ENCODE measurements at places on chromosomes 3 and 15.

- DNase-seq = no peak
Observed at GRCh38 chr3:73101881-73102280, 40.4 kb downstream of the EBLN2 start.

GRCh38 chr3:76566211-76566534, 473.7 kb upstream of the ROBO2 start:
- DNase-seq = no peak

DNA sequence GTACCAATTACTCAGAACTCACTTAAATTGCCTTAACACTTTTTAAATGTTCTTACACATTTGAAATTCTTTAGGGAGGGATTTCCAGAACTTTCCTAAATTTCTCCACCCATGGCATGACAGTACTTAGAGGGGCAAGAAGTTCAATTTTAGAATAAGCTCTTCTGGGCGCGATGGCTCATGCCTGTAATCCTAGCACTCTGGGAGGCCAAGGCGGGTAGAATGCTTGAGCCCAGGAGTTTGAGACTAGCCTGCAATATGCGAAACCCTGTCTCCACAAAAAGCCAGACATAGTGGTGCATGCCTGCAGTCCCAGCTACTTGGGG, 10.6 kb downstream of the FAM131A start:
- no peak for DNase-seq

GRCh38 chr3:15646851-15647511, 45.4 kb downstream of the BTD start:
- DNase-seq = peak; percentile 51

DNA sequence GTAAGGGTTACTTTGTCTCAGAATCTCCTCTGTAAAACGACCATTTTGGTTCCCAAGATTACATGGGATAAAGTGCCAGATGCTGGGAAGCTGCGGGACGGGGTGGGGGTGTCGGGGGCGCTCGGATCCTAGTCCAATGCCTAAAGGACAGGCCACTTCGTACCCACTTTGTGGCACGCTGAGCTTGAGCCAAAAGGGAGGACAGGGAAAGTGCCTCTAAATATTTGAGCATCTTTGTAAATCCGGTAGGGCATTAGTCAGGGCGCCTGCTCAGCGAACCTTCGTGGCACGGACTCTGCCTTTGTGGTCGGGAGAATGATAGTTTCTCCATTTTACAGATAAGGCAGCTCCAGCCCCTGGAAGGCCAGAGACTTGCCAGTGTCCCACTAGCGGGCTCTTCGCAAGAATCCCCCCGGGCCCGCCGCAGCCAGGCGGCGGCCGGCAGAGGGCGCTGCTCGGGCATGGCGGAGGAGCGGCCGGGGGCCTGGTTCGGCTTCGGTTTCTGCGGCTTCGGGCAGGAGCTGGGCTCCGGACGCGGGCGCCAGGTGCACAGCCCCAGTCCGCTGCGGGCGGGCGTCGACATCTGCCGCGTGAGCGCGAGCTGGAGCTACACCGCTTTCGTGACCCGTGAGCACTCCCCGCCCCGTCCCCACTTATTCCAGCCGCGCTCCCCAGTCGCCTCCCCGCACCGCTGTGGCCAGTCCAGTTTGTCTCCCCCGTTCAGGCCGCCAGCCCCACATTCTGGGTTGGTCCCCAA, 1.8 kb downstream of the RCCD1 start:
- DNase-seq = peak; percentile 72

DNA sequence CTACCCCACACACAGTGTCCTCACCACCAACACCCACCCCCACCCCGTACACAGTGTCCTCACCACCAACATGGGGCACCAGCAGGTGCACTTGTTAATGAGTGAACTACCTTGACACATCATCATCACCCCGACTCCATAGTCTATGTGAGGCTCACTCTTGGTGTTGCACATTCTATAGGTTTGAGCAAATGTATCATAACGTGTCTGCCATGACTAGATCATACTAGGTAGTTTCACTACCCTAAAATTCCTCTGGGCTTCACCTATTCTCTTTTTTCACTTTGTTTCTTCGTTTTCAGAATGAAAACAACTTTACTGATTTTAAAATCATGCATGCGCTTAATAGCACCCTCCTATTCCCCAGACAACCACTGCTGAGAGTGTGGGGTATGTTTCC, 102.6 kb upstream of the SLC6A6 start:
- DNase-seq = no peak

DNA sequence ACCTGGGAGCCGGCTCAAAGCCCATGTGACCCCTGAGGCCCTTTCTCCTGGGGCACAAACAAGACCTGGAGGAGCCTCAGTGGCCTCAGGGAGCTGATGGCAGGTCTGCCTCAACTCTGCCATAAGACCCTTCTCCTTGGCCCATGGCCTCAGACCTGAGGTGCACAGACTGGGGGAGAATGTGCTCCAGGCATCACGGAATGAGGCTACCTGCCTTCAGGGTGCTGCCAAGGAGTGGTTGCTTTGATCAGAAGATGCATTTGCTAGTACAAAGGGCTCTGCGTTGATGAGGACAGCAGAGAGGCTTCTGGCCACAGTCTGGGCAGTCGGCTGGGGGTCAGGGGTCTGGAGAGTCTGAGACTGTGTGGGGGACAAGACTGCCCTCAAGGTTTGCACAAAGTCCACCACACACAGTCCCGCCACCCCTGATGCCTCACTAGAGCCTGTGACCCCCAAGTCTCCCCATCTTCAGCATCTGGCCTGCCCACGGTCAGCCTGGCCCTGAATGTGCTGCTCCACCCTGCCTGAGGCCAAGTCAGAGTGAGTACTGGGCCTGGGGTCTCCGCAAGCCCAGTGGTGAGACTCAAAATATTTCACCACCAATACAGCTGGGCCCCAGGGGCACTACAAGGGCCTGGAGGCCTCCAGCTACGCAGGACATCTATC, 26.6 kb downstream of the ALDH1L1 start:
- DNase-seq = no peak

- no peak for DNase-seq
Observed at GRCh38 chr15:80783260-80783659, 4.1 kb downstream of the CEMIP start.

- no peak for DNase-seq
Observed at GRCh38 chr3:124671106-124671505, 59.1 kb upstream of the UMPS start.

- no peak for DNase-seq
Observed at GRCh38 chr3:16653712-16654111, 48.5 kb upstream of the DAZL start.

DNA sequence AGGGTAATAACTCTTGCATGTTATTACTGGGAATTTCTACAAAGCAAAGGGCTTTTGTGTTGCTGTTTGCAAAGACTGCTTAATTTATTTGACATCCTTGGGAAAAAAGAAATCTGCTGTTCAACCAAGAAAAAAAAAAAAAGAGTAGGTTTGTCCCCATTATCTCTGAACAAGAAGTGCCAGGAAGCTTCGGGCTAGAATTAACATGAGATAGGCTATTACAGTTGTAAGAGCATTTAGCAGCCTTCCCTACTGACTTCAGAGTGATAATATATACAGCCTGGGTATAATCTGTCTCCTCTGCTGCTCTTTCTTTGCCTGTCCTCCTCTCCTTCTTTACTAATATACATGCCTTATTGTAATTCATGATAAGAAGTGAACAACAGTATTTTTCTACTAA, 23.3 kb upstream of the CHMP2B start:
- DNase-seq = no peak

DNA sequence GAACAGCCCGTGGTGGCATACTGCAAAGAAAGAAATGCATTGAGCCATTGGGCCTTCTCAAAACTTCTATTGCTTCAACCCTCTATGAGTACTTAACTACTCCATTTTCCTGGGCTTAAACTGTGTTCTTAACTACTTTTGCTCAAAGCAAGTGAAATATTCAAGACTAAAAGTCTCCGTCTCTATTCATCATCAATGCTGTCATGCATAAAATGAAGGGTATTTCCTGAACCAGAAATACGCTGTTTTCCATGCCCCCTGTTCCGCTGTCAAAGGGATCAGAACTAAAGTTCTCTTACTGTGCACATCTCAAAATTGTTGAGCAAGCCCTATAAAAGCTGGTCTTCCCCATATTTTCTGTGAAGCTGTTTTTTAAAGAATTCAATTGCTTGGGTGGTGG, 20.3 kb downstream of the SIAH2 start:
- DNase-seq = no peak

GRCh38 chr15:41581110-41581509, 22.1 kb downstream of the TYRO3 start:
- DNase-seq = peak; percentile 48

GRCh38 chr15:74540161-74540760, 759 bp upstream of the ARID3B start:
- peak; percentile 56 for DNase-seq

- DNase-seq = no peak
Observed at GRCh38 chr3:32132121-32132520, 25.7 kb downstream of the GPD1L start.

DNA sequence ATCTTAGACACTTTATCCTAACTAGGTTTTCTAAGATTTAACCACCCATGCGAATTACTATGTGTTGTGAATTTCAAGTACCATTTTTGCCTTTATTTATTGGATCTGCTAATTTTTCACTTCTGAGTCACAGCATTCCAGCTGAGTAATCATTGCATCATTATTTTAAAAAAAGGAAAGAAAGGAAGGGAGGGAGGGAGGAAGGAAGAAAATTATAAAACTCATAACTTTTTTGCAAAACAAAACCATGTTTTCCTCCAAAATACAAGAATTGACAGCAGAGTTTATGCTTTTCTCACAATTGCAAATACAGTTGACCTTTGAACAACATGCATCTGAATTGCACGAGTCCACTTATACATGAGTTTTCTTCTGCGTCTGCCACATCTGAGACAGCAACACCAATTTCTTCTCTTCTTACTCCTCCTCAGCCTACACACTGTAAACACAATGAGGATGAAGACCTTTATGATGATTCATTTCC, 651.4 kb upstream of the NECTIN3 start:
- DNase-seq = no peak

GRCh38 chr3:85159376-85159775, 200.6 kb downstream of the CADM2 start:
- no peak for DNase-seq

DNA sequence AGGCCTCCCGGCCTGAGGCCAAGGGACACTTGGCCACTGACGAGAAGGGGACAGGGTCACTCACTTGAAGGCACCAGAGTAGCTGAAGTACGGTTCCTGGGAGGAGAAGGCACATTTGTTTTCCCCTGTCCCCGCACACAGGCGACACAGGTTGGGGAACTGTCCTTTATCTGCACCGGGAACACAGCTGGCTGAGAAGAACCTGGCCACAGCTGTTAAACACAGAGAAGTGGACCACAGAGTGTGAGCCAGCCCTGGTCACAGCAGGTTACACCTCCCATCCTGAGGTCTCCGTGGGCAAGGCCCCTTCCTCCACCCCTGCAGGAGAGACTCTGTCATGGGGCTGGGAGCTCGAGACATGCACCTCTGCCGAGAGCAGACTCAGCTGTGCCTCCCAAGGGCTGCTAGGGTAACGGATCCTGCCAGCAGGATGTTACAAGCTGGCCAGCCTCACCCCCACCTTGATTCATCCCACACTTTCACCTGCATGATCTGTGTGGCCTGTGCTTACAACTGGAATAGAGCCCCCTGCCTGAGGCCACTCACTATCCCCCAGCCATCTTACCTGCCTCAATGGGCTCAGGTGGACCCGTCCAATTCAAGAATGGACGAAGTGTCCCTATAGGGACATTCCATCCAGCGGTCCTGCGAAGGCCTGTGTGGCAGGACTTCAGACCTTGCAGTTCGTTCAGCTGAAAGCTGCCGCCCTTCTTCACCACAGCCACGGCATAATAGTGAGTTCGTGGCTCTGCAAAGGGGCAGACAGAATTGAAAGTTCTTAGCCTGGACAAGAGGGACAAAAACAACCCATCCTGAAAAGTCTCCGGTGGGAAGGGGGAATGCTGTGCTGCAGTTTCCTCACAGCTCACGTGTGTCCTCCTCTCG, 9.2 kb downstream of the LTF start:
- DNase-seq = no peak

DNA sequence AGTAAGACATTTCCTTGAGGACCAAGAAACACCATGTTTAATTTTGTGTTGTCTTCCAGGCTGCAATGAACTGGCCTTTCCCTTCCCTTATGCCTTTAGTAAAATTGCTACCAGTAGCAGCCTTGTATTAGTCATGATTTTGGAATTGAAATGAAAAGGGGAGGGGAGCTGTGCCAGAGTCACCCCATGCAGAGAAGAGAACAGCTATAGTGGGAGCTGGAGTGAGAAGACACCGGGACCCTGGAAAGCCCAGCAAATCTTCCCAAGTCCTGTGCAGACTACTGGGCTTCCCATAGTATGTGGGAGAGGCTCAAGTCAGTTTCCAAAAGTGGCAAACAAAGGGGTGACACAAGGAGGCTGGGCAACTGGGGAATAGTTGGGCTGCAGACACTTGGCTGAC, 178.5 kb downstream of the NR1D2 start:
- no peak for DNase-seq

DNA sequence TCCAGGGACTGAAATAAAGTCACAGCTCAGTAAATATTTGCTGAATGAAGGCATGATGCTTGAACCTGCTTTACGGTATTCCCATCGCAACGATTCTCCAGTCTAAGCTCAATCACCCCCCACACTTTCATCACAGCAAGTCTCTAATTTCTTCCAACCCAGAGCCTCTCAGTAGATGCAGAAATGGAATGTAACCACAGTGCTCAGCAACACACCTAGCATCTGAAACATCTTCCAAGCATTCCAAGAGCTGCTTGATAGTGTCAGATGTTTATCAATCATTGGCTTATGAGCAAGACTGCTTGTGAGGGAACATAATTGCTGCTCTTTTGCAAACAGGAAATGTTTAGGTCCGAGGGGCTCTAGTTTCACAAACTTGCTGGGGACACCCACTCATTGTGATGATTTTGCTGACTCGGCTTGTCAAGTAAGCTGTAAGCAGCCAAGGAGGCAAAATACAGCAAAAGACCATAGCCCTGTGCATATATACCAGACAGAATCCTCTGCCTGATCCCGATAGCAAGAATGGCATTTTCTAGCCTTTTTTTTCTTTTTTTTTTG, 751.2 kb downstream of the NR2F2 start:
- DNase-seq = no peak

DNA sequence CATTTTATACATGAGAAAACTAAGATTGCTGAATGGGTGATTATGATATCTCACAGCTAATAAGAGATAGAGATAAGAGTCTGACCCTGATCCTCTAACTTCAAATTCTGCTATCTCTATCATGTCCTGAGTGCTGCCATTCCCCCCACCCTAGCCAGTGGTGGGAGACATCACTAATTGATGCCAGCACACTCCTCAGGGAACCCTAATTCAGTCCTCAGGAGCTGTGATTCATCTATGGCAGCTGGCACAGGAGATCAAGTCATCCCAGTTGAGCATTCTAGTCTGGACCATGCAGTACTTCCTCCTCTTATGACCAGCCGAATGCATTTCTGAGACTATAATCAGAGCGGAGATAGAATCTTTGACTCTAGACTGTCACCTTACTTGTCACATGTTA, 71.9 kb downstream of the SYNM start:
- no peak for DNase-seq

DNA sequence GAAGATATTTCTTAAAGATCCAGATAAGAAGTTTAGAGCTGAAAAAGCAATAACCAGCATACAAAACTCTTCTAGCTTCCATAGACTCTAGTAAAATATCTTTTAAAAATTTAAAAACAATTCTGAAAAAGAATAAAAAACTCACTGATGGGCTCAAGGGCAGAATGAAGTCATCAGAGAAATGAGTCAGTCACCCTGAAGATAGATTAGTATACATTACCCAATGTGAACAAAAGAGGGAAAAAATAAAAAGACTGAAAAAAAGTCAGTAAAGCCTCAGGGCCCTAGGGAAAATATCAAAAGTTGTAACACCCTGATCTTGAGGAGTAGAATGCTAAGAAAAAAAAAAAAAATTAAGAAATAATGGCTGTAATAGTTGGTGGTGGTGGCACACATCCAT, 11.4 kb downstream of the DET1 start:
- DNase-seq = no peak

All from NAMALWA (cell line).